NCI-H1092 treated with DMSO at 0.1 percent for 48 hours (cell line): ENCODE measurements at places on chromosomes 11 and 22.

DNA sequence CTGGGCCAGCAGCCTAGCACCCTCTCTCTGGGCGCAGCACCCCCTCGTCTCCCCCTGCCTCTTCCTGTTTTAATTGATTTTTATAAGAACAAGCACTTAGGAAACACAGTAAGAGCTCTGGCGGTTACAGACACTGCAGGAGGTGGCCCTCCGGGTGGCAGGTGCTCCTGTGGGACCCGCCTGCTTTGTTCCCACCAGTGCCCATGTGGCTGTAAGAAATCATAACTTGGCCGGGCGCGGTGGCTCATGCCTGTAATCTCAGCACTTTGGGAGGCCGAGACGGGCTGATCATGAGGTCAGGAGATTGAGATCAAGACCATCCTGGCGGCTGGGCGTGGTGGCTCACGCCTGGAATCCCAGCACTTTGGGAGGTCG, 18.4 kb downstream of the TSPAN4 start:
- DNase-seq, result peak; percentile 22

DNA sequence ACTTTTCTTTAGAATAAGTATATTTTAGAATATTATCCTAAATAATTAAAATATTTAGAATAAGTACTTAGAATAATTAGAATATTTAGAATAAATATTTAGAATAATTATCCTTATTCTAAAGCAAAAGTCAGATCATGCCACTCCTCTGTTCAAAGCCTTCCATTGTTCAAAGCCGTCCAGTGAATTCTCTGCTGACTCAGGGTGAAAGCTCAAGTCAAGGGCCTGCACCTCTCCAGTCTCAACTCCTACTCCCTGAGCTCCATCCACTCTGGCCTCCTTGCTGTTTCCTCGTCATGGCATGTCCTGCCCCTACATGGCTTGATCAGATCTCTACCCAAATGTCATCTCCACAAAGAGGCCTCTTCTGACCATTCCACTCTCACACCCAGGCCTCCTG, 30.0 kb downstream of the PLEKHA7 start:
- DNase-seq, result no peak

- DNase-seq, result no peak
These were observed 75.2 kb downstream of the DDIAS start for GRCh38 chr11:82976786-82977185.

DNA sequence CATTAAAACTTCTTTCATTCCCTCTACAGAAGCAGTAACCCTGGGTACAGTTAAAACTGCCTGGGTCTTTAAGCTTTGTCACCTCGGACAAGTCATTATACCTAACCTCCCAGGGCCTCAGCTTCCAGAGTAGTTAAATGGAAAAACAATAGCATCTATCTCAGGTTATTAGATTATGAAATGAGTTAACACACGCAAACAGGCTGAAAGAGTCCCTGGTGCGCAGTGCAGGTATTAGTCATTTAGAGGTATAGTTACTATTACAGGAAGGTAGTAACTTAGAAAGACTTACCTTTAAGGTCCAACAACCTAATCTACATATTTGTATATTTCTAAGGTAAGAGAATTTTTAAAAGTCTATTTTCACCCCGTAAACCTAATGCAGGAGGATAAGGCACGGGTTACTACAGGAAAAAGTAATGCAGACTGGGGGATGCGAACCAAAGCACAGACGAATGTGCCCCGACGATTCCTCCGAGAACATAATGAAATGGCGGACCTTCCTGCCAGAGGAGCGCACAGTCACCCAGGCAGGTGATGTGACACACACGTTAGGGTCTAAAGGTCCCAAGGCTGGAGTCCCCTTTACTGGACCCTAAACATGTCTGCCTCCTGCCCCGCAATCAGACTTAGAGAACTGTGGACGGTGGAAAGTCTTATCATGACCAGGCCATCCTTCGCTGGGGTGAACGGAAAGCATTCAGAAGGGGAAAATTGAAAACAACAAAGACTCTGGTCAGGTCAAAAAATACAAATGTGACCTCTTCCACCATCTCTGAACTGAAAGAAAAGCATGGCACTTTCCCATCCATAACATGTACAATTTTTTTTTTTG, 1.3 kb downstream of the NAP1L4 start:
- DNase-seq, result no peak

GRCh38 chr11:109697140-109697843, 275.3 kb downstream of the C11orf87 start:
- peak; percentile 65 for DNase-seq

DNA sequence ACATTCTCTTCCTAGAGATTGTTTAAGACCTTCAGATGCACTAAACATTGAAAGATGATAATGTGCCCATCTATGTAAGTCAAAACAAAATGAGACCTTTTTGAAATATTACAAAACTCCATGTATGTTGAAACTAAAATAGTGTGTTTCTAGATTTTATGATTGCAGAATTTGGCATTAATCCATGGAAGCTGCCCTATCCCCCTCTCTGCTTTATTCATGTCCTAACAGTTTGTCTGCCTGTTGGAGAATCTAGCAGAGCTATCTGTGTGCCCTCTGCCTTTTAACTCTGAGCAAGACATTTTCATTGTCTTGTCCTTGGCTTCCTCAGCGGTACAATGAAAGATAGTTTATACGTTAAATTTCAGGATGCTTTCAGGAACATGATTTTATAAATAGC, 105.5 kb downstream of the FAT3 start:
- no peak for DNase-seq

DNA sequence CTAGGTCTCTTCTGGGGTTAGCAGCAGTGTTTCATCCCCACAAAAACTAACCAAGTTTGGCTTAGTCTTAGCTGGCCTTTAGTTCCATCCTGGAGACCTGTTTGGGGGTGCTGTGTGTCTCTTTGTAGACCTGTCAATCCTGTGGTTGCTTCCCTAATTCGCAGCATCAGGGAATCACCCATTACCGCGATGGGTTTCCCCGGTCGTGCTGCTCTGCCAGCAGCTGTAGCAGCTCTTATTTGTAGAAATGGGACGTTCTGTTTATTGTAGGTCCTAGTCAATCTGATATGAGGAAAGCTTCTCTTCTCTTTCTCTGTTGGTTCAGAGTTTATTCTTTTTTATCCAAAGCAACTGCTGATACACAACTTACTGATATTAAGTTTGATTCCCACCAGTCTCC, 91.6 kb downstream of the CECR2 start:
- no peak for DNase-seq

DNA sequence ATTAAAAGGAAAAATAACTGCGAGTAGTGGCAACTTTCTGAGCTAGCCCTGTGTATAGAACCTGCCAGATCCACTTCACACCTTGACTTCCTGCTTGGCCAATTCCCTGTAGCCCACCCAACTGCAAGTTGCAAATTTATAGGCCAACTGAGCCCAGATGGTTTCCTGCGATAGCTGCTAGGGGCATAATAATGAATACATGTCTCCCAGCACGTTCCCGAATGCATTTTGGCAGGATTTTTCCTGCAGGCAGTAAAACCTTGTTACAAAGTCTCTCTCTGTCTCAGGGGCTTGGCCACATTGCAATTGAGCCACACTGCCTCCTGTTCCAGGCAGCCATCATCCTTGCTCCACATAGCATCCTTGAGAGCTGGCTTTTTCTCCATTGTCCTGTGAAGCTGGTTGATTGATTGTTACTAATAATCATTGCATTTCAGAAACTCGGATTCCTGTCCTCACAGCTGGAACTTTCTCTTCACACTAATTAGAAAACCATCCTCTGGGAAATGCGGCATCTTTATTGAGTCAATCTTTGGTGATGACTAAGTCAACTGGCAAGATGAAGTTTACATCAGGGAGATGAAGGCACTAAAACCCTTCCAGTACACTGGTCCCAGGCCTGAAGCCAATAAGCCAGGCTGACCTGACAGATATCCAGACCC, 18.6 kb upstream of the LMO2 start:
- DNase-seq, result no peak

DNA sequence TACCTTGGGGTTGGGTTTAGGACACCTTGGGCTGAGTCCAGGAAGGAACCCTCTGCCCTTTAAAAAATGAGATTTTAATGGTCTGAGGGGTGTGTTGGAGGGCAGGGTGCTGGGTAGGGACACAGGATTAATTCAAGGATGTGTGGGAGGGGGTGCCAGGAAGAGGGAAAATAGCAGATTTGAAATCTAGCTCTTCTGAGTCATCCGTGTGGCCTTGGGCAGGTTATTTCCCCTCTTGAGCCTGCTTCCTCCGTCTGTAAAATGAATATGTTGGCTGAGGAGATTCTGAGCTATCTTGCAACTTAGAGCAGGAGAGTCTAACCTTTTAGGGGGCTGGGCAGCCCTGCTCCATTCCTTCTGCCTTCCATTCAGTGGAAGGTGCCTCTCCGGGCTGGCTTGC, 3.0 kb downstream of the TSPAN18 start:
- DNase-seq, result no peak

GRCh38 chr11:6617315-6617781, 1.9 kb downstream of the TPP1 start:
- DNase-seq, result no peak

- DNase-seq, result no peak
These were observed 145.5 kb upstream of the BLID start for GRCh38 chr11:122261546-122261945.

DNA sequence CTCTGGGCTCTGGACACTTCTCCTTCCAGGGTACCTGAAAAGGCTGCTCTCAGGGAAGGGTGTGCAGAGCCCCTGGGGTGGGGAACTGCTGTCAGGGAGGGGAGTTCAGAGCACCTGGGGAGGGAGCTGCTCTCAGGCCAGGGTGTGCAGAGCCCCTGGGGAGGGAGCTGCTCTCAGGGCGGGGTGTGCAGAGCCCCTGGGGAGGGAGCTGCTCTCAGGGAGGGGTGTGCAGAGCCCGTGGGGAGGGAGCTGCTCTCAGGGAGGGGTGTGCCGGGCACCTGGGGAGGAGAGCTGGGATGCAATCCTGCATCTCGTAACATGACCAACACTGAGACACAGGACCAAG, 764.2 kb downstream of the BRD1 start:
- DNase-seq, result no peak

- no peak for DNase-seq
These were observed 45.0 kb downstream of the LHFPL7 start for GRCh38 chr22:24901448-24901847.

DNA sequence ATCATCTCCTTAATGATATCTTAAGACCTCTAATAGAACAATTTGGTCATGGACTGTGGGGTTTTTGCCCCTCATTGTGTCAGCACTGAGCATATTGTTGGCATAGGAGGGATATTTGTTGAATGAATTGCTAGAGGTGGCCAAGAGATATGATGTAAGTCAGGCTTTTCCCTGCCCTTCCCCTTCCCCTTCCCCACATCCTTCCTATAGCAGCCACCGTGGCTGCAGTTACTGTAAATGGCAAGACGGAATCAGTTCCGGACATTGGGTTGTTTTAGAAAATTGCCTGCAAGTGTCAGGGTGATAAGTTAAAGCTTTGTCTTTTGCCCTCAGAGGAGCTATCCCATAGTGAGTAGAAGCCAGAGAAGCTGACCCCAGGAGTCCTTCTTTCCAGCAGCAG, 23.0 kb downstream of the LIMK2 start:
- DNase-seq, result no peak

GRCh38 chr22:38950527-38951295, 6.7 kb upstream of the APOBEC3A start:
- no peak for DNase-seq

DNA sequence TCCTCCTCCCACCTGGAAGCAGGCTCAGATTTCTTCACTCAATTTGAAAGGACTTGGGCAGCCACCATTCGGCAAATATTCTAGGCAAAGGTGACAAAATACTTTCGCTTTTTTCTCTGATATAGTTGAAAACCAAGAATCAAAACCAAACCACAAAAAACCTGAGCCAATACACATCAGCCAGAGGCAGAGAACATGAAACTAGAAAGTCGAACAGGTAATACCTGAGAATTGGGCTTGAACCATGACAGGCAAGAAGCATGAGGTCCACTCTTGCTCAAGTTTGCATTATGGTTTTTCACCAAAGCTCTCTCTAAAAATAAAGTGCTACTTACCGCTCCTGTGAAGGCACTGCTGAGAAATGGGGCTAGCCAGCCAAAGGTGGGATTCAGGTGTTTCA, 26.2 kb upstream of the LDLRAD3 start:
- no peak for DNase-seq

GRCh38 chr11:22474616-22475015, 136.4 kb downstream of the SLC17A6 start:
- DNase-seq, result no peak

- DNase-seq, result no peak
These were observed 61.1 kb downstream of the QSER1 start for GRCh38 chr11:32953700-32954099.

GRCh38 chr22:22210375-22210774, 34.2 kb upstream of the VPREB1 start:
- DNase-seq, result no peak

DNA sequence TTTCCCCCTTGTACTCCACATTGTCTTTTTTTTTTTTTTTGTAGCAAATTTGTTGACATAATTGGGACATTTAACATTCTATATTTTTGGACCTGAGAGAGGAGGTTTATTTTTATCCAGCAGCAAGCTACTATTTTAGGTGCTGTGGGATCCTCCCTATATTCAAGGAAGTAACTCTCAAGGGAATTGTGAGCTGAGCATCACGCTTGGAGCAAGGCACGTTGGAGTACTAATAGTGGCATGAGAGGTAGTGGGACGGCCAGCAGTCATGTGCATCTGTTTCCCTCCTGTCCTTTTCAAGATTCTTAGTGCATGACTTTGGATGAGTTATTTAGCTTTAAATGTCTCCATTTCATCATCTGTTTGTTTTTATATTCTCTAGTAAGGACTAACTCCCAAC, 52.3 kb downstream of the EXT2 start:
- no peak for DNase-seq

DNA sequence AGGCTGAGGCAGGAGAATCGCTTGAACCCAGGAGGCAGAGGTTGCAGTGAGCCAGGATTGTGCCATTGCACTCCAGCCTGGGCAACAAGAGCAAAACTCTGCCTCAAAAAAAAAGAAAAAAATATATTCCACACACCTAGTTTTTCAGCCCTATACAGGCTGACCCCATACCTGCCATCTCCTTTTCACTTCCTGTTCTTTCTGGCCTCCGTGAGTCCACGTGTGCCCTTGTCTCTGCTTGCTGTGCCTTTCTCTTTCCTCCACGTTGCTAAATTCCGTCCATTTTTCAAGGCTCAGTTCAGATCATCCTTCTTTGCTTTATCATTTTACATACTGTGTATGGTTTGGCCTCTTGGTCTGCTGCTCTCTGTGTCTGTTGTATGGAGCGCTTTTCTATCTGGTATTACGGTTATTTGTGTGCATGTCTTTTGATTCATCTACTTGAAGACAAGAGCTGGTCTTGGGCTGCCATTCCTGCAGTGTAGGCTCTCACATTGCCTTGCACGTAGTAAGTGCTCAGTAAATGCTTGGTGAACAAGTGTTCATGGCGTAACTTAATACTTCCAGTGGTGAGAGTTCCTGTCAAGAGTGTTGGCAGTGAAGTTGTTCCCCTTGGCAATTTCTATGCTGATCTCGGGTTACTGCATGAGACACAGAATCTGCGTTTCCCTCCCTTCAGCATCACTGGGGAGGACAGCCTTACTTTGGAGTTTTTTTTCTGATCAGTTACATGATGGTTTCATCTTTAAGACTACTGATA, 57.5 kb downstream of the PTPRJ start:
- no peak for DNase-seq
